ENCODE measurements at places on chromosomes 2 and 18. TPM values are rescaled to one million over a fixed set of nuclear protein-coding genes. Genes with fewer than 3 reads are reported as not detected.

TMEM247 gene
- not detected for total RNA-seq

ERICH2 gene
- total RNA-seq, result not detected

ITGB6 gene
- 1.6 TPM for total RNA-seq

RBM44 gene
- total RNA-seq, result 0.02 TPM

XDH gene
- not detected for total RNA-seq

PLCD4 gene
- total RNA-seq, result 0.39 TPM

SAG gene
- not detected for total RNA-seq

CDK5R2 gene
- total RNA-seq, result not detected

POU3F3 gene
- total RNA-seq, result 1.0 TPM

GALR1 gene
- not detected for total RNA-seq

AP1S3 gene
- 3.0 TPM for total RNA-seq

FBXO36 gene
- total RNA-seq, result 2.5 TPM

DSG4 gene
- total RNA-seq, result not detected

TGFA gene
- total RNA-seq, result 8.1 TPM

NAB1 gene
- 32.1 TPM for total RNA-seq

ALS2 gene
- total RNA-seq, result 28.2 TPM

L3MBTL4 gene
- total RNA-seq, result 0.05 TPM

RND3 gene
- 187 TPM for total RNA-seq

MAL gene
- total RNA-seq, result 11.3 TPM
